Activated CD4-positive, alpha-beta T cell treated with anti-CD3 and anti-CD28 coated beads for 36 hours (primary cell): ENCODE measurements at places on chromosomes 11 and 22.

GRCh38 chr11:124879493-124880289, 14.5 kb downstream of the ROBO3 start:
- DNase-seq: no peak

DNA sequence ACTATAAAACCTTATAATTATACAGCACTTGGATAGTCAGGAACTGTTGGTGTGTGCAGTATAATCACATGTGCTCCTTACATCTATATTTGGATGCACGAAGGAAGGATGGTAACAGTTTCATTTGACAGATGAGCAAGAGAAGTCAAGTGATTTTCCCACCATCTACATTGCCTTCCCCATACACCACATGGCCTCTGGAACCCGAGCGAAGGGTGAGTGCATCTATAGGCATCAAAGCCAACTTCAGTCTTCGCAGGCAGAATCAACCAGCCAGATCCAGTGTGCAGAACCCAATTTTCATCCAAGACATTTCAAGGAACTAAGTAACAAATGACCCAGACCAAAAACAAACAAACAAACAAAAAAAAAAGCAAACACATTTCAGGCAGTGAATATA, 85.1 kb upstream of the BLID start:
- DNase-seq: no peak

DNA sequence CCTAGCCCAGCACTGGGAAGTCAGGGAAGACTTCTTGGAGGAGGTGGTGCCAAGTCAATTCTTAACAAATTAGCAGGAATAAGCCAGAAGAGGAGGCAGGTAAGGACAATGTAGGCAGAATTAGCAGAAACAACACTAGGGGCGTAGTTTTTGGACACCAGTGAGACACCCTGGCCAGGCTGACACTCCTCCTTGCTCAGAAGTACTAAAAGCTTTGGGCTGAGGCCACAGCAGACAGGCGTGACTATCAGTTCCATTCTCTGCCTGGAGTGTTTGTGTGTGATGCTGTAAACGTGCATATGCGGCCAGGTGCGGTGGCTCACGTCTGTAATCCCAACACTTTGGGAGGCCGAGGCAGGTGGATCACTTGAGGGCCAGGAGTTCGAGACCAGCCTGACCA, 36.0 kb downstream of the PHF21B start:
- DNase-seq: no peak

- DNase-seq: no peak
Measured at GRCh38 chr11:15933886-15934625, 422.3 kb downstream of the SOX6 start.

DNA sequence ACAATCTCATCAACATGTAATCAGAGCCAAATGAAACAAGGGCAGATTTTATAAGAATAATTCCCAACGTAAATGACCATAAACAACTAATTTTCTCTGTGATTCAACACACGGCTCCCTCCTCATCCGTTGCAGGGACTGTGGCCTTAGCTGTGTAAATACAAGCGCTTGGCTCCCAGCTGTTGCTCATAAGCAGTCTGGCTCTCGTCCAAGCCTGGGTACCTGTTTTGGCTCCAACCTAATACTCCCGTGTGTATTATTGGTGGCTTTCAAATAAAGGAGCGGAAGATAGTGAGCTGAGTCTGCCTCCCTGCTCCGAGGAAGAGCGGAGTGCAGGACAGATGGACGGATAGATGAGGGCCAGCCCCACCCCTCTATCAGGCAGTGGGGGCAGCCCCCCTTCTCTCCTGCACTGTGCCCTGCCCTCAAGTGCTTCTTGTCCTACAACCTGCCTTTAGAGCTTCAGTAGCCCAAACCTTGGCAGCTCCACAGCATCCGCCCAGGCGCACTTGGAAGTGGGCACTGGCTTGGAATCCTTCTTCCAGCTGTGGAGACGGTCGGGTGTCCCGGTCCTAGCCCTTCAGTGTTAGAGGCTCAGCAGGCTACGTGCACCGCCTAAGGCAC, 670.9 kb downstream of the BRD1 start:
- no peak for DNase-seq

DNA sequence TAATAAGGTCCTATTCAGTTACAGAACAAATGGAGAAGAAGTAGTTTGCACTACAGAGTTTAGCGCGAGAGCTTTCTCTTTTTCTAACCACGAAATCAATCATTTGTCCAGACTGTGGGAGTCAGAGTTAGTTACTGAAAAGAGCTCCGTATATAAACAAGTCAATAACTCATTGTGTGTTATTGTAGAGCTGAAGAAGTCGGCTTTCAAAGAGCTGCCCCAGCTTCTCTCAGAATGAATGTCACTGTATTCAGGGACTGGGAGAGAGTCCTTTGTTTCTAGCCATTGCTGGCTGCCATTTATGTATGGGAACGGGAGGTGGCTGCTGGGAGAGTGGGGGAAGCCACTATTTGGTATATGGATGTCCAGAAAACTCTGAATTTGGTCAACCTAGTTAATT, 227.8 kb downstream of the DCDC1 start:
- DNase-seq: no peak

GRCh38 chr11:47127213-47127612, 49.5 kb downstream of the ARFGAP2 start:
- DNase-seq: no peak

- DNase-seq: no peak
Measured at GRCh38 chr11:17649696-17650095, 69.7 kb upstream of the MYOD1 start.

- DNase-seq: no peak
Measured at GRCh38 chr11:82924522-82925224, 23.1 kb downstream of the DDIAS start.

DNA sequence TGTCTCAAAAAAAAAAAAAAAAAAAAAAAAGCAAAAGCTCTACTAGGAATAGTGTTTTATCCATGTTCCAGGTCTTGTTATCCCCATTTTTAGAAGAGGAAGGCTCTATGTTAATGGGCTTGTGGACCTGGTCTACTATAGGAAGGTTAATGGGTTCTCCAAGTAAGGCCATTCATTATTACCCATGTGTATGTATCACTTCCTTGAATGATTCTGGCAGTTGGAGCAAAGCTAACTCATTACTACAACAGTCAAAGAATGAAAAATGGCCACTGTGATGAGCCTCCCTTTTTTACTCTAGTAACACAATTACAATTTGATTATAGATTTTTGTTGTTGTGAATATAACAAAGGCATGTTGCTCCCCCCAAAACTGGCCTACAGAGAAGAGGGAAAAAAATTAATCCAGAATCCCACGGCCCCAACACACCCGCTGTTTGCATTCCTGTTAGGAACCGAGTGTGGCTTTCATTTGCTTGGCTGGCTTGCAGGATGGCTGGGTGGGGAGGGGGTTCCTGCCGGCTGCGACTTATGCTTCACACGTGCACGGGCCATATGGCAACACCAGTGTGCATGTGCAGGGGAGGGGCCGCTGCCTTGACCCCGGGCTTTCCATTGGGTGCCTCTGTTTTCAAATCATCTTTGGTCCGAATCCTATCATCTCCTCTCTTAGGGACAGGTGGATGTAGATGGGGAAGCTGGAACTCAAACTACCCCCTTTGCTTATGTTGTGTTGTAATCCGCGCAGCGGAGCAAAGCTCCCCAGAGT, 148.8 kb downstream of the HIPK3 start:
- DNase-seq: no peak

DNA sequence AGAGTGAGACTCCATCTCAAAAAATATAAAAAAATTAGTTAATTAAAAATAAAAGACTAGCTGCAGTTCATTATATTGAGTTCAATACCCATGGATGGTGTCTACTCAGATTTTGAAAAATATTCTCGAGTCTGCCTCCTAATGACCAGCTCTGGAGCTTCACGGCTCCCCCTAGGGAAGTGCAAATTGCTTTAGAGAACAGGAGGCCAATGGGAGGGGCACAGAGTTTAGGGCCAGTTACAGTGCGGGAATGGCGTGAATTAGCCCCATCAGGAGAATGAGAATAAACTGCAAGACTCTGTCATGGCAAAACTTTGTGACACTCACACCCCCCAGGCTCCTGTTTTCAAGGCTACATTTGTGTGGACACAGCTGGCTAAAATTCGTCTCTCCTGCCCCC, 4.6 kb downstream of the FGF4 start:
- no peak for DNase-seq

DNA sequence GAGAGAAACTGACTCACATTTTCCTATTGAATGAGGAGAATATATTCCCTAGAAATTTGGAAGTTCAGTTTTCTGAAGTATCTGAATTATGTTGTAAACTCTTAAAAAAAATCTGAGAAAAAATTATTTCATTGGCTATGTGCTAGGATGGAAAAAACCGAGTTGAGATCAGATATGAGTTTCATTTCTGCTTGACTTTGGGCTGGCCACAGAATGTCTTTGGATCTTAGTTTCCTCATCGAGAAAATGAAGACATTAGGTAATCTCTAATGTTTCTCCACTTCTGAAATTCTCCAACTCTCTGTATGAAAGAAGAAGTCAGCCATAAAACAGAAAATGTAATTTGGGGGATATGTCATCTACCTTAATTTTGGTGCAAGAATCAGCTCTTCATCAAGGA, 28.8 kb downstream of the SLN start:
- no peak for DNase-seq

GRCh38 chr11:79088967-79089366, 351.9 kb downstream of the TENM4 start:
- DNase-seq: no peak

DNA sequence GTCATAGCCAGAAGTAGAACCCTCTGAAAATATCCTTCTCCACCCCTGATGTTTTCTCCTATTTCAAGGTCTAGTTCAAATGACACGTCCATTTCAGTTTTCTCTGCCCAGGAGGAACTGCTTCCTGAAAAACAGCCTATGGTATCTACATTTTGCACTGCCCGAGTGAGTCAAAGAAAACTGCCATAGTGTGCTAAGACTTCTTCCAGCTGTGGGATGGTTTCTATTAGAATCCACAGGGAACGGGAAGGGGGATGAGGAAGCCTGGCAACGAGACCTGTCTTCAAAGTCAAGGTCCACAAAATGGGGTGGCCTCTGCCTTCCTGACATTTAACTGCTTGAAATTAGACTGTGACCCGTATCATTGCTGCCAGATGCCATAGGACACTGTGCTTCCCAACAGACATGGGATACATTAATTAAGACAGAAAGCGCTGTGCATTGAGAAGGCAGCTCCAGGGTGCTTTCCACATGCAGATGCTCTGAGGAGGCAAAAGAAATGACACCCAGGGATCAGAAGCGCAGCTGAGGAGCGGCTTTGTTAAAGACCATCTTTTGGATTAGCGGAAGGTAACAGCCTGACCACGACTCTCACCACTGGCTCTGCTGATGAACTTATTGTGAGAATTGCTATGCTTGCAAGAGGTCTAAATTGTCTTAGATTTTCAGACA, 39.4 kb upstream of the NUP50 start:
- no peak for DNase-seq

DNA sequence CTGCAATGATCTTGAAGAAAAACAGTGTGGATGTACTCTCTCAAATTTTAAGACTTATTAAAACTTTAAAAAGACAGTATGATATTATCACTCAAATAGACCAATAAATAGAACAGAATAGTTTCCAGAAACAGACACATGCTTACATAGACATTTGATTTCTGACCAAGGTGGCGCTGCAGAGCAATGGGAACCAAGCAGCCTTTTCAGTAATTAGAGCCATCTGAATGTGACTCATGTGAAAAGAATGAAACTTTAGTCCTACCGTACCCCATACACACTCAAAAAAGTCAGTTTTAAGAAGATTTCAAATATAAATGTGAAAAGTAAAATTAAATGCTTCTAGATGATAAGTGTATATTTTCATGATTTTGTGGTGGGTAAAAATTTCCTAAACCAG, 74.2 kb upstream of the MS4A8 start:
- DNase-seq: peak; percentile 32

DNA sequence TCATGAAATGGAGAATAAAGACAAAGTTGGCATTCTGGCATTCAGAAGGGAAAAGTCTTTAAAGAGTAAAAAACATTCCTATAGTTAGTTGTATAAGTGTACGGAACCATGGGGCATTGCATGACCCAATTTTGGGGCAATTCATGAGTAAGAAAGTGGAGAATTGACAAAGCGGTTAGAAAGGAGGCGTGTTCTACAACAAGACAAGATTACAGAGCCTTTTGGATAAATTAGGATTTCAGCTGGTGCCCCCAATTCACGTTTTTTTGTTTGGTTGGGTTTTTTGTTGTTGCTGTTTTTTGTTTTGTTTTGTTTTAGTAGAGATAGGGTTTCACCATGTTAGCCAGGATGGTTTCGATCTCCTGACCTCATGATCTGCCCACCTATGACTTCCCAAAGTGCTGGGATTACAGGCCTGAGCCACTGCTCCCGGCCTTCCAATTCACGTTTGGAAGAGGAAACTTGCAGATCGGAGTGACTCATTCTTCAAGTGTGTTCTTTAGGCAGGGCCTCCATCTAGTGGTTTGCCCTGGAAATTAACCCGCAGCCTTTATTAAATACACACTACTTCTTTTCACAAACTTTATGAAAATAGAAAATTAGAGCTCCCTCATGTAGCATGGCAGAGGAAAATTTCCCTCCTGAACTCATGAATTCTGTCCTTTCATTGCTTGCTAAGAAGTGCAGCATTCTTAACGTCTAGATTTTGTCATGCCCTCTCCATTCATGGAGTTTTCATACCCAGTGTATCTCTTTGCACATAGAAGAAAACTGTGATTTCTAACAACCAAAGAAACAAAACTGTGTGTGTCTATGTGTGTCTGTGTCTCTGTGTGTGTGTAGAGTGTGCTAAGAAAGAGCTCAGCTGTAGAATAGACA, 118.1 kb downstream of the BBOX1 start:
- DNase-seq: peak; percentile 31

- no peak for DNase-seq
Measured at GRCh38 chr11:66124564-66124963, 54.5 kb downstream of the PACS1 start.

- DNase-seq: peak; percentile 61
Measured at GRCh38 chr11:96187822-96188221, 155.2 kb downstream of the MAML2 start.

- DNase-seq: no peak
Measured at GRCh38 chr22:46758121-46758520, 4.3 kb upstream of the TBC1D22A start.

GRCh38 chr22:22753526-22754267, 109.3 kb downstream of the GGTLC2 start:
- peak; percentile 89 for DNase-seq

DNA sequence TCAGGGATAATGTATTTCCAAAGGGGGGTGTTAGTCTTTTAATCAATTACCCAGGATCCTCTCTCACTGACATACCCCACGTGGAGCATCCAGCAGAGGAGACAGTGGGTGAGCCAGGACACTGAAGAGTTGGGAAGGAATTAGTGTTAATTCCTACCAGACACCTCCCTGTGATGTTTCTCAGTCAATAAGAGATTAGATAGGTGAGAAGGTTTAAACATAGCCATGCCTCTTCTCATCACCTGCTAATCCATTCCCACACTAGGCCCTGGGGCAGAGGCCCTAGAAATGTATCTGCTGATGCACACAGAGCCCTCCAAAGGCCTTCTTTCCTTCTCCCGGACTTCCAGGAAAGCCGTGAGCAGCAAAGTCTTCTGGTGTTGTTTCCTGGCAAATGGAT, 363.6 kb upstream of the LARGE1 start:
- DNase-seq: no peak

DNA sequence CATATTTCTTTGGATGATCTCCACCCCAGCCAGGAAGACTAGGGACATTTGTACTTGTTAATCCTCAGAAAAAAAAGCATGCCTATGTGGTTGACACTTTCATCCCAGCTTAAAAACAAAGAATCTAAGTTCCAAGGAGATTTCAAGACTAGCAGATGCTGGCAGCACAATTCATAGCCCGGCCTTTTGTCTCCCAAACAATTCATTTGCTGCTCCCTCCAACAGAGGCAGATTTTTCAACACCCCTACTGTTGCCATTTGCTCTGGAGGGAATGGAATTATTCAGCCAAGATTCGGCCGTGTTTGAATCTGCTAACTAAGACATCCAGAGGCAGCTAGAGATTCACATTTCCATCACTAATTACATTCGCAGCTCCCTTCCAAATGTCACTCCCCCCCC, 15.3 kb downstream of the P2RX3 start:
- no peak for DNase-seq
